Activated naive CD4-positive, alpha-beta T cell treated with Interleukin-2 at 50 U/mL for 16 hours (primary cell): ENCODE measurements at places on chromosomes 3 and 15.

DNA sequence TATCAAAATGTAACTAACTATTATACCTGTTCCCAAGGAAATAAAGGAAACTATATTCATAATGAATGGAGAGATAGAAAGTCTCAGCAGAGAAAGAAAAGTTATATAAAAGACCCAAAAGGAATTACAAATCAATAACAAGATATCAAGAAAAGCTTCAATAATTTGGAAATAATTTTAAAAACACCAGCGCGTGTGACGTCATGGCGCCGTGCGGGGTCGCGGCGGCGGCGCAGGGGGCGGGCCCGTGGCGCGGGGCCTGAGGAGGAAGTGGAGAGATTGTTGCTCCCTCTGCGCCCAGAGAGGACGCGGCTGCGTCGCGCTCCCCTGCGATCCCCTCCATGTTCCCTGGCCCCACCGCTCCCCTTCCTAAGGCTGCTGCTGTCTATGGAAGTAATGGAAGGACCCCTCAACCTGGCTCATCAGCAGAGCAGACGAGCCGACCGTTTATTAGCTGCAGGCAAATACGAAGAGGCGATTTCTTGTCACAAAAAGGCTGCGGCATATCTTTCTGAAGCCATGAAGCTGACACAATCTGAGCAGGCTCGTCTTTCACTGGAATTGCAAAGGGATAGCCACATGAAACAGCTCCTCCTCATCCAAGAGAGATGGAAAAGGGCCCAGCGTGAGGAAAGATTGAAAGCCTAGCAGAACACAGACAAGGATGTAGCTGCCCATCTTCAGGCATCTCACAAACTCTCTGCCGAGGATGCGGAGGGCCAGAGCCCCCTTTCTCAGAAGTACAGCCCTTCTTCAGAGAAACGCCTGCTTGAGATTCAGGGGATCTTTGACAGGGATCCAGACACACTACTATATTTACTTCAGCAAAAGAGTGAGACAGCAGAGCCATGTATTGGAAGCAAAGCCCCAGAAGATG lies 4.1 kb downstream of the XCR1 start:
- no peak for DNase-seq

DNA sequence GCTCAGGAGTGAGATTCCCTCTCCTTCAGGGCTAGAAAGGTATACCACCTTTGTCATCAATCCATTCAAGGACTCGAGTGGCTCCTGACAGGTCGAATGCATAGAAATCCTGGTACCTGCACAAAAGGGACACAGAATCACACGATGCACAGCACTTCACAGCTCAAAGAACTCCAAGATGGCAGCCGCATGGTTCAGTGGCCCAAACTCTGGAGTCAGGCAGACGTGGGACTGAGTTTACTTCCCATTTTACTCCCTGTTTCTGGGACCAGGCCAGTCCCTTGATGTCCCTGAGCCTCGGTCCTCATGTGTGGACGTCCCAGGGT lies 536 bp downstream of the WDR73 start:
- no peak for DNase-seq

DNA sequence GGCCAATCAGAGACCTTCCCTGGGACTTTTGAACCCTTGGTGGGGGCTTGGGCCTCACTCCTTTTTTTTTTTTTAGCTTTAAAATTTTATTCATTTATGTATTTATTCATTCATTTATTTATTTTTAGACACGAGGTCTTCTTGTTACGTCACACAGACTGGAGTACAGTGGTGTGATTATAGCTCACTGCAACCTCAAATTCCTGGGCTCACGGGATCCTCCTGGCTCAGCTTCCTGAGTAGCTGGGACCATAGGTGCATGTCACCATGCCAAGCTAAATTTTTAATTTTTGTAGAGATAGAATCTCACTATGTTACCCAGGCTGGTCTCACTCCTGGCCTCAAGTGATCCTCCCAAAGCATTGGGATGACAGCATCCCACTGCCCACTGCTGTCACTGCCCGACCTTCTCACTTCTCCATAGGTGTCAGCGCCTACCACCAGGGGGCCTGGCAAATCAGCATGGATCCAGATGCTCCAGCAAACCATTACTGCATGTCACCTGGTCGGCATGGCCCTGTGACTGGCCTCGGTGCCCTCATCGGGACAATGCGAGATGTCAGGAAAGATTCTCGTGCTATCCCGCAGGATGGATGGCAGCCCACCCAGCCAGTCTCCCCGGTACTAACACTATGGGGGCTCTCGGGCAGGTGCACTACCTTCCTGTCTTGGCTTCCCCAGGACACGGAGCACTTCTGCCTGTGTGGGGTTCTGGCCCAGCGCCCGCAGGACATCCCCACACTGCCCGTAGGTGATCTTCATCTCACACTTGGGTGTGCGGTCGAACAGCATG lies 3.0 kb downstream of the MYL3 start:
- peak; percentile 18 for DNase-seq

GRCh38 chr3:48835650-48836366 lies 11.9 kb downstream of the PRKAR2A start:
- DNase-seq = no peak

GRCh38 chr15:59654046-59654445 lies 3.3 kb downstream of the GTF2A2 start:
- no peak for DNase-seq

GRCh38 chr3:18247139-18247695 lies 177.9 kb downstream of the SATB1 start:
- no peak for DNase-seq

DNA sequence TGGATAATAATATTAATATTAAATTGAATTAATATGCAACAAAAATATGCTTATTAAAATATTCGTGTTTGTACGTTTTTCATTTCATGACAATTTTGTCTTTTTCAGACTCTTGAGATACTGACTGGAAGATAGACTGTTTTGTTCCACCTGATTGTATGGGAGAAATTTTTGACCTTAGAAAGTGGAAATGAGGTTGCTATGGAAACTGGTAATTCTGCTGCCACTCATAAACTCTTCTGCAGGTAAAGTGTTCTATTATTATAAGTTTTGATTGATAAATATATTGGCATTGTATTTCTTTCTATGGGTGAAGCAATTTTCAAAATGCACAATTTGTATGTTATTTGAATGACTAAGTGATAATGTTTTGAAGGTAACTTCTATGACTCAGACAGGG lies 55.0 kb downstream of the CNTN6 start:
- no peak for DNase-seq

DNA sequence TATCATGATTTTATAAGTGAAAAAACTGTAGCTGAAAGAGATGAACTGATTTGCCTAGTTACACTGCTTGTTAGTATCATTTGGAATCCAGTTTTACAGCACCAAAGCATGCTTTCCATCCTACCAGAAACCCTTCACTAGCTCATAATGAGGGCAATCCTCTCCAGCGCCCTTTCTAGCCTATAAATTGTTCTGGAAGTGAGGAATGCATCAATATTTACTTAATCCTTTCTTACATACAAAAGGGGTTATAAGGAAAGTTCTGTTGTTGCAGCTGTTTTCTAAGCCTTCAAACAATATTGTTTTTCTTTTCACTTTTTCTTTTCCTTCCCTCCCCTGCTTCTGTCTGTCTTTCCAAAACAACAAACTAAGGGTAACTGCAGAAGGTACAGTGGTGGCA lies 11.0 kb upstream of the PCCB start:
- no peak for DNase-seq

- no peak for DNase-seq
Observed at GRCh38 chr3:27533261-27533607, 49.0 kb upstream of the SLC4A7 start.

GRCh38 chr3:193023218-193023617 lies 105.6 kb upstream of the MB21D2 start:
- DNase-seq = no peak

- no peak for DNase-seq
Observed at GRCh38 chr15:27903405-27903804, 195.7 kb downstream of the OCA2 start.

- DNase-seq = no peak
Observed at GRCh38 chr15:49286649-49287404, 116.8 kb downstream of the GALK2 start.

DNA sequence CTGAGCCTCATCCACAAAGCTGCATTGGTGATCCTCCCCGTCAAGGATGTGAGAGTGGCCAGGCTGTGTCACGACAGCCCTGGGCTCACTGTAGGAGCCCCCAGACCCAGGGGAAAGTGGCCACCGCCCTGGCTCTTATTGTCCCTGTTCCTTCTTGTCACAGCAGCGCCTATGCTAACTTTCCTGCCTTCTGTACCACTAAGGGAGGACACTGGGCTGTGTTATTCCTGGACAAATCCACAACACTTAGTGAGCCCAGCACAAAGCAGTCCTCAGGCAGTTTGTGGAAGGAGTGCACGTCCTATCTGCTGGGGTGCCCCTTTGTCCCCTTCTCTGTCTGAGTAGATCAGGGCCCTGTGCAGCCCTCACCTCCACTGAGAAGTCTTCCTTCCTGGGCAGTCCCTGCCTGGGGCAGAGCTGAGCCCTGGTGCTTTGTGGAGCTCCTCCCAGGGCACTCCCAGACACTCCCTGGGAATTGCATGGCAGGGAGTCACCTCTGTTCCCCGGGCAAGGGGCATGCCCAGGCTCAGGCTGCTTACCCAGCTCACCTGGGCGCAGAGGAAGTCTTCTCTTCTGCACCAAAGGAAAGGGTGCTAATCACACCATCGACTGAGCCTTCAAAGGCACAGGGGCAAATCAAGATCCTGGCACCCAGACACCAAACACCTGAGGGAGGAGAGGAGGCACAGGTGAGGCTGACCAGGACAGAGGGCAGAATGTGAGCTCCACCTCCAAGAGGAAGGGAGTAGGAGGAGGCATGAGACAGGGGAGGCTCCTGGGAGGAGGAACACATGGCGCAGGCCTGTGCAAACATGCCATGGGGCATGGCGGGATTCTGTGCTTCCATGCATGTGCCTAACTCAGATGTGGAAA lies 138.7 kb downstream of the KLF13 start:
- no peak for DNase-seq

GRCh38 chr3:37147666-37148065 lies 26.7 kb downstream of the LRRFIP2 start:
- DNase-seq = no peak

DNA sequence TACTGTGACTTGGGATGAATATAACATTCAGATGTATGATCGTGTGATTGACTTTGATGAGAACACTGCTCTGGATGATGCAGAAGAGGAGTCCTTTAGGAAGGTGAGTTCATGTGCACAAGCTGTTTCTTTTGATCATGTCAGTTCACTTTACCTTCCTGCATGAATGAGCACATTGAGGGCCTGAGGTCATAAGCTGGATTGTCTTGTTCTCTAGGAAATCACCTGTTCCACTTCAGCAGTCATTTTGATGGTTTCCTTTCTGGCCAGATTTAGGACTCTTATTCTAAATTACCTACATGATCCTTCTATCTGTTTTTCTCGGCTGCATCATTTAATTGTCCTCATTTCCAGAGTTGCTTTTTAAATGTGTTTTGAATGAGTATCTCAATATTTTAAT lies 4.1 kb downstream of the RCN2 start:
- DNase-seq = no peak

DNA sequence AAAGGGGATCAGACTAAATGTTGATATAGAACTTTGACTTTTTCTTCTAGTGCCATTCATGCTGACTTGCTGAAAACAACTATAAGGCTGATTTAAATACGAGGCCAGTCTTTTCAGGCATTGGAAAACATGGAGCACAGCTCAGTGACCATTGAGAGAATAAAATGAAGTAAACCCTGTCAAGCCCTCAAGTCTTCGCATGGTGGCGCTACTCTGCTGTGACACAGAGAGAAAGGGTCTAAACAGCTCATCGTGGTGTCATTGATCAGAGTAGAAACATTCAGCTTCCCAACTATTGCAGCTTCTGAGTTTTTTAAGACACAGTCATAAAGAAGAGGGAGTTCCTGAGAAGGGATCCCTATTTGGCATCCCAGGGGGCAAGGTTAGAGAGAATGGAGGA lies 716.2 kb downstream of the DIPK2A start:
- DNase-seq = no peak

DNA sequence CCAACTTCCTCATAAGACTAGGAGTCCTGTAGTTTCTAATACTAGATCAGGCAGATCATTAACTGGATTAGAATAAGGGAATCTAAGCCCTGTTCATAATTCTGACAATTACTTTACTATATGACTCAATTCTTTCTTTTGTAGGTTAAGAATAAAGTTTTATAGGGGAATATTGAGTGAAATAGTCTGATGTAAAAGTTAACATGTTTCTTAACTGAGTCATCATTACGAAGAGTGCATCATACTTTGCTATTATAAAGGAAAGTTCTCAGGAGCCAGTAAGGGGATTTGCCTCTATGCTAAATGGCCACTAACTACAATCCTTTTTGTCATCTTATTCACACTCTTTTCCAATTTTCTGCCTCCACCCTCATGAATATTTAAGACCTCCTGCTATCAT lies 63.1 kb downstream of the POLQ start:
- DNase-seq = no peak

DNA sequence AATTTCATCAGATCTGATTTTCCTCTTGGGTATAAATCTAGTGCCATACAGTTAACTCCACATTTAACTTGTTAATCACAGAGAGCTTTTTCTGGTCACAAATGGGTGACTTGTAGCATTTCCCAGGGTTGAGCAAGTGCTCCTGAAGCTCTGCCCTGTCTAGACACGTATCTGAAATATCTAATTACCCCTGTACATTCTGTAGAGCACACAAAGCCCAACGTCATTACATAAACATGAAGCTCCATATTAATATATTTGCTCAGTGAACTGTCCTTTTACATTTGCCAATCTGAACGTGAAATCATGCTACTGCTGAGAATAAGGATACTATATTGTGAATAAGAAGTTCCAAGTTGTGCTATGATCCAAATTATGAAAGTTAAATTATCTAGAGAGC lies 49.0 kb downstream of the THBS1 start:
- DNase-seq = no peak

- no peak for DNase-seq
Observed at GRCh38 chr15:73318463-73319351, 50.1 kb downstream of the HCN4 start.

GRCh38 chr15:51318382-51319150 lies 19.8 kb downstream of the CYP19A1 start:
- DNase-seq = no peak

DNA sequence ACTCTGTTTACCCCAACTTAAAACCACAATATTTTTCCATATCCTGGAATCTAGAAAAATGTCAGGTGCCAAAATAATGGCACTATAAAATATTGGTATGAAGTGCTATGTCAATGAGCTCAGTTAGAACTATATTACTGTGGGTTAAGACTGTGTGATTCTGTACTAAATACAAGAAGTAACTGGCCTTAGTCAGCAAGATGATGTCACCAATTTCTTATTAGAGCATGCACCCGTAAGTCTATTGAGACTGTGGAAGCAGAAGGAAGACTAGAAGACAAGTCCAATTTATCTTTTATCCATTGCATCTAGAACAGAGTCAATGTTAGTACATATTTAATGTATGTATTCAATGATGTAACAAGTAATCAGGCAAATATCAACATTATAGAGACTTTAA lies 25.0 kb downstream of the LRRC58 start:
- DNase-seq = no peak

- no peak for DNase-seq
Observed at GRCh38 chr3:171620825-171621434, 160.7 kb upstream of the TNIK start.

- DNase-seq = no peak
Observed at GRCh38 chr3:5376761-5377160, 189.3 kb downstream of the EDEM1 start.

- DNase-seq = peak; percentile 38
Observed at GRCh38 chr3:187130346-187131066, 8.8 kb downstream of the RPL39L start.

GRCh38 chr15:77104155-77104554 lies 33.2 kb upstream of the TSPAN3 start:
- no peak for DNase-seq

- DNase-seq = no peak
Observed at GRCh38 chr15:88465633-88466224, 1.5 kb downstream of the MRPL46 start.
